A673 (cell line): ENCODE measurements at places on chromosomes 13 and 19.
A peak's percentile ranks its signal among the peaks of the same experiment; 100 is the strongest.

DNA sequence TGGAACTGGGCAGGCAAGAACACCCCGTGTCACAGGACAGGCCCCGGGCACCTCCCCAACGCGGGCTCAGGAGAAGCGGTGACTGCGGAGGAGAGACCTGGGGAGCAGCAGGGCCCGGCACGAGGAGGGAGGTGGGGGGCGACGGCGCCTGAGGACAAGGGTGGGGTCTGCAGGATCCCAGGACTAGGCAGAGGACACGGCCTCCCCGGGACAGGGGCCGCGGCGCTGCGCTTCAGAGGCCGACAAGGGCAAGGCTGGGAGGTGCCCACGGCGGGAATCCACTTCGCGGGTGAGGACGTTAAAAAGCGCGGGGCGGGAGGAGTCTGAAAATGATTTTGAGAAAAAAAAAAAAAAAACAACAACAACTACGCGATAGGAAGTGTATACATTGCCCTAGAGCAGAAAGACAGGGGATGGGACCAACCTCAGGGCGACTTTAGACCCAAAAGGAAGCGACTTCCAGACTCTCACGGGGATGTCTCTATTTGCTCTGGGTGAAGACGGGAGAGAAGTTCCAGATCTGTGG is 44.9 kb downstream of the ZNF611 start:
- H3K4me3 ChIP-seq = peak overlapping the region; percentile 67
- H3K27ac ChIP-seq = peak overlapping the region; percentile 67
- H3K27me3 ChIP-seq = no peaks in the 10 kb centered on the region
- no peak for DNase-seq

GRCh38 chr13:66377569-66377968 is 852.6 kb downstream of the PCDH9 start:
- H3K27me3 ChIP-seq = no peaks in the 10 kb centered on the region
- DNase-seq = no peak
- H3K36me3 ChIP-seq = no peaks in the 10 kb centered on the region
- no peaks in the 10 kb centered on the region for H3K4me1 ChIP-seq

DNA sequence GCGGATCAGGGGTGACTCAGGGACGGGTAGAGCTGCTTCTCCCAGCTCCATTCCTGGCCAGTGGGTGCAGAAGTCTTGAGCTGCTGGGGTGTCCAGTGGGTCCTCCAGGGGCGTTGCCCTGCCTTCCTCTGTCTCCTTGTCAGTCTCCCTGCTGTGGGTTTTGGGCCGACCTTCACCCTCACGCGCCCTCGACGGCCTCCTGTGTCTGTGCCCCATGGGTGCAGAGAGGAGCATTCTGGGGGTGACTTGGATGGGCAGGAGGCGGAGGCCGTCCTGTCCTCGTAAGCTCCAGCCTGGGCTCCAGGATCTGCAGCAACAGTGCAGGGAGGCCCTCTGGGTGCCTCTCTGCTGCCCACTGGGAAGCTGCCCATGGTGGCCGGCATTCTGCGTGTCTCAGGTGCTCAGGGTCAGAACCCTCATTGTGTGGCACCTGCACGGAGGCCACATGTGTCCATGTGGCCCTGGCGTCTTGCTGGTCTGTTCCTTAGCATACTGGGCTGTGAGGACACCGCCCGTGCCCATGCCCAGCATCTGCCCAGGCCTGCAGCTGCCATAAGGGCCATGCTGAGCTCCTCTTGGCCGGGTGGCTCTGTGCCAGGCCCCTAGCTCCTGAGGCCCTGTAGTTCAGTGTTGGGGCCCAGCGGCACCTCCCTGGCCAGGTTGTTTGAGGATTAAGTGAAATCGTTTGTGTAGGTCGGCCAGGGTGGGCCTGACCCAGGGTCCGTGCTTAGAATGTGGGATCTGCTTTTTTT is 17.3 kb downstream of the DOT1L start:
- H3K36me3 ChIP-seq = peaks cover 17% of the 10 kb centered on the region
- no peak overlapping the region for H3K27ac ChIP-seq
- no peak for DNase-seq
- no peak overlapping the region for H3K4me3 ChIP-seq

DNA sequence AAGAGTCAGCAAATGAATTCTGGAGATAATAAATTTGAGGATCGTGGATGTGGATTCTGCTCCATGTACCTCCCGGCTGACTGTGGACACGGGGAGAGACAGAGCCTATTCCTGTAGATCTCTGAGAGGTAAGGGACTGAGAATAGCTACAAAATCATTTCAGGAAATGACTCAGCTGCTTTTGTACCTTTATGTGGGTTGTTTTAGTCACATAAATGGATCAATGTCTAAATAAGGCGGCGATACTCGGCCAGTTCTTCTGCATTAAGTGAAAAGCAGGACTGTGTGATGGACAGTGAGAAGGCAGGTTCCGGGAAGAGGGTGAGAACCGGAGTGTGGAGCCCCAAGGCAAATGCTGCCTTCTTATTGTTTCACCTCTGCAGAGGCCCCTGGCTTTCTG is 128.1 kb downstream of the EFNB2 start:
- no peak overlapping the region for H3K4me3 ChIP-seq
- no peak overlapping the region for H3K27ac ChIP-seq
- H3K4me1 ChIP-seq = no peaks in the 10 kb centered on the region
- DNase-seq = no peak
- H3K36me3 ChIP-seq = no peaks in the 10 kb centered on the region
- peaks cover under 1% of the 10 kb centered on the region for H3K27me3 ChIP-seq

DNA sequence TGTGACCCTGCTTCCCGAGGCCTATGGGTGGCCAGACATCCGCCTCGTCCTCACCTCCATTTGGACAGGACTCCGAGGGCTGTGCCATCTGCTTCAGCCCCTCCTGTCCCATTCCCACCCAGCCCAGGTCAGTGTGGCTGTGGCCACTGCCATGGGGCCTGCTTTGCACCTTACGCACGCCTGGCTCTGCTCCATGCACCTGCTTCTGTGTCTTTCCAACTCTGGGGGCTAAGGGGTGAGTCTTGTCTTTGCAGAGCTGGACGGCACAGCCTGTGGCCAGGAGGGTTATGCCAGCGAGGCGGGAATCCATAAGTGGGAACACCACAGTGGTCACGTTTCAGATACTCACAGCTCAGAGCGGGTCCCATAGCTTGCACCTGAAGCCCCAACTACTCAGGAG is 5.2 kb upstream of the ZNF554 start:
- DNase-seq = no peak
- H3K27me3 ChIP-seq = no peaks in the 10 kb centered on the region
- H3K4me1 ChIP-seq = no peaks in the 10 kb centered on the region
- H3K4me3 ChIP-seq = no peak overlapping the region
- H3K27ac ChIP-seq = no peak overlapping the region

- H3K27me3 ChIP-seq = no peaks in the 10 kb centered on the region
- H3K4me1 ChIP-seq = peaks cover 30% of the 10 kb centered on the region
- H3K36me3 ChIP-seq = peaks cover 8% of the 10 kb centered on the region
Measured at GRCh38 chr19:1237754-1238368, at the start of gene CBARP. CBARP (minus strand) TSS chr19:1238005; CDS start chr19:1236100, 1,905 bp downstream.

DNA sequence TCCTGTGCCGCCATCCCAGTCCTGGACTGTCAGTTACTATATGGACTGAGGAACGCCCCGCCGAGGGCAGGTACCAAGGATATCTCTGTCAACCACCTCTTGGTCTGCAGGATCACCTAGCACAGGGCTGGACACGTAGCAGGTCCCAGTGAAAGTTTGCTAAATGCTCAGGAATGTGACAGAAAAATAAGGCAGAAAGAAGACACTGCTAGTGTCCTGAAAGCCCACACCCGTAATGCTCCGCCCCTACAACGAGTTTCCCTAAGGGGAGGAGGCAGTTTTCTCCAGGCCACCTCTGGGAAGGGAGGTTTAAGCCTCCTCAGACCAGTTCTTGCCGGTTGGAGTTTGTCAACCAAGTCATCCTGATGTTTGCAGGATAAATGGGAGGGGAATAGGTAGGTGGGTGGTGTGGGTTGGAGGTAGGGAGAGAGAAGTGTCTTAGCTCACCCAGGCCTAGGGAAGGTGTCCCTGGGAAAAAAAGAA is 1.7 kb upstream of the SERTAD3 start:
- peaks cover 22% of the 10 kb centered on the region for H3K4me1 ChIP-seq
- H3K27me3 ChIP-seq = no peaks in the 10 kb centered on the region
- peaks cover 16% of the 10 kb centered on the region for H3K36me3 ChIP-seq

DNA sequence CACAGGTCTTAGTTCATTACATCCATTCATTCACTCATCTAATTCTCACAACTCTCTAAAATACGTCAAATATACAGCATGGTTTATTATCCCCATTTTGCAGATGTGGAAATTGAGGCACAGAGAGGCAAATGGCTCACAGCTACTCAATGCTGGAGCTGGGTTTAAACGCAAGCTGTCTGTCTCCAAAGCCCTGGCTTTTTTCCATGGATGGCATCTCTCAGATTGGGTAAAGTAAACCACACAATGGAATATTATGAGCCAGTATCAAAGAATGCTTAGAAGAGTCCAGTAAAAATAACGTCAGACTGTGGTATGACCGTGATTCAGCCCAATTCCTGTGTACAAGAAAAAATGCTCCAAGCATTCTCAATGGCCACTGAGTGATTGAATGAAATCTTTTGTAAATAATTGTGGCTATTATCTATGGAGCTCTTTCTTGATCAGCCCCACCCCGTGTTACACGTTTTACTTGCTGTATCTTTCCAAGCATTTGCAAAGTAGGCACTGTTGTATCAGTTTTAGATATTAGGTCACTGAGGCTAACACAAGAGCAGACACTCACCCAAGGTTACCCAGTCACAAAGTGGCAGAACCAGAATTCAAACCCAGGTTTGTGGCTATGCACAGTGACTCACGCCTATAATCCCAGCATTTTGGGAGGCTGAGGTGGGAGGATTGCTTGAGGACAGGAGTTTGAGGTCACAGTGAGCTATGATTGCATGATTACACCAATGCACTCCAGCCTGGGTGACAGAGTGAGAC is 5.5 kb upstream of the ACP7 start:
- H3K36me3 ChIP-seq = no peaks in the 10 kb centered on the region
- peaks cover 23% of the 10 kb centered on the region for H3K27me3 ChIP-seq
- no peaks in the 10 kb centered on the region for H3K4me1 ChIP-seq
- H3K27ac ChIP-seq = no peak overlapping the region
- no peak for DNase-seq

DNA sequence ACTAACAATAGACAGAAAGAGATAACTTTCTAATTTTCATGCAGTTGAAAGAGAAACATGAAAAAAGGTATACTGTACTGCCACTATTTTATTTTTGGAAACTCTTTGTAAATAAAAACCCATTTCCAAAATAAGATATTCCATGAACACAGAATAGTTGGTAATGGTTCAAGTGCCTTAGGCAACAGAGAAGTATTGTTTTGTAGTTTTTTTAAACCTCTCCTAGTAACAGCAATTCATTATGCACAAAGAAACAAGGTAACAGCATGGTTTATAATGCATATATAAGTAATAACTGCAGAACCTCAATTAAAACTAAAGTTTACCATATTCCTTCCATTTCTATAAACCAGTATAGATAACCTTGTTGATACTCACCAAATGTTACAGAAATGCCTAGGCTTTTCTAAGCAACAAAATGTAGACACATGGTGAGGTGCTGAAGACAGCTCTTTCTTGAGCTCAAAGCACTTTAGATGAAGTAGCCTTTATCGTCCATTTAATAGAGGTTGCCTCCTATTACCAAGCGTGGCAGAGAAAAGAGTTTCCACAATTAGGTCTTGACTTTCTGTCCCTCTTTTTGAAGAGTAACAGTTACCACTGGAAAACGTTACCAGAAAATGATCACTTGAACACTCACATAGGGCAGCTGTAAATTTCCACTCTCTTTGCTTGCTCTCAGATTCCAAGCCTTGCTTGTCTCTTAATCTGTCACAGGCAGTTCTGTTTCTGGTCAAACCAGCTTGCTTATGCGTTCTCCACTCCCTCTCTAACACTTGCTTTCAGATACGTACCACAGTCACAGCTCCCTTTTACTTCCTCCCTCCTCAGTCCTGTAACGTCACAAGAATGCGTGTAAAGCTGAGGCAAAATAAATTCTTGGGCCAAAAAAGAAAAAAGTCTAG is 42.9 kb downstream of the CAB39L start:
- H3K4me1 ChIP-seq = no peaks in the 10 kb centered on the region
- no peak overlapping the region for H3K27ac ChIP-seq
- no peak for DNase-seq
- no peaks in the 10 kb centered on the region for H3K36me3 ChIP-seq
- H3K4me3 ChIP-seq = no peak overlapping the region

DNA sequence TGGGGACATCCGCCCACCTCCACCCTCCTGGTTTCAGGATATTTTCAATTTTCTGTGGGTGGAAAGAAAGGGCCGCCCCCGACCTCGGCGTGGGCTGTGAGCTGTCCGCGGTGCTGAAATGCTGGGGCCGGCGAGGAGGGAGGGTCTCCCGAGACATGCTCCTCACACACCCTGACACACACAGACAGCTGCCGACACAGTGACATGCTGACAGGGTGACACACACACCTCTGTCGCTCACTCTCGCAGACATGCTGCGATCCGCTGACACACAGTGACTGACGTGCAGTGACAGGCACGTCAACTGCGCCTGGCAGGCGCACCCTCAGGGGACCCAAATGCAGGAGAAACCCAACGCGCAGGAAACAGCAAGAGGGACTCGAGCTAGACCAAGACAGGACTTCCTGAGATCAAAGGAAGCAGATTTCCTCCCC is 25.1 kb upstream of the MEIS3 start:
- H3K27me3 ChIP-seq = peaks cover 7% of the 10 kb centered on the region
- H3K27ac ChIP-seq = no peak overlapping the region
- DNase-seq = peak; percentile 39
- peaks cover 17% of the 10 kb centered on the region for H3K4me1 ChIP-seq
- no peak overlapping the region for H3K4me3 ChIP-seq

DNA sequence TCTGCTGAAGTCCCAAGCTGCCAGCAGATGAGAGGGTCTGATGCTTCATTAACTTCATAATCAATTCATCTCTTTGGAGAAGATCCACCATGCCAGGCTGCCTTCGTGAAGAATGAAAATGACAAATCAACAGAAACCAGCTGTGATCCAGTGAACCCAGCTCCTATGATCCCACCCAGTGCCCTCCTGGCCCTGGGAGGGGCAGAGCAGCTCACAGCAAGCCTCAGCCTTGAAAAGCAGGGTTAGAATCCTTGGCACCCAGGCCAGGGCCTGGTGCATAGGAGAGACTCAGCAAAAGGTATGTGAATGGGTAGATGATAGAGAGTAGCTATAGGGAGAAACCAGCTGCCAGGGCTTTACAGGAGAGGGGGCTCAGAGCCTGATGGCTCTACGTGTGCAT is 43.6 kb upstream of the UQCRFS1 start:
- no peak overlapping the region for H3K27ac ChIP-seq
- DNase-seq = no peak
- no peak overlapping the region for H3K4me3 ChIP-seq
- H3K27me3 ChIP-seq = no peaks in the 10 kb centered on the region

- H3K27ac ChIP-seq = no peak overlapping the region
- no peaks in the 10 kb centered on the region for H3K27me3 ChIP-seq
- H3K4me1 ChIP-seq = no peaks in the 10 kb centered on the region
- no peak for DNase-seq
- H3K36me3 ChIP-seq = no peaks in the 10 kb centered on the region
Measured at GRCh38 chr13:50629966-50630365, 213.5 kb downstream of the DLEU7 start.

GRCh38 chr19:18090545-18091216 is 3.9 kb upstream of the IL12RB1 start:
- no peaks in the 10 kb centered on the region for H3K36me3 ChIP-seq
- no peaks in the 10 kb centered on the region for H3K4me1 ChIP-seq
- no peak overlapping the region for H3K4me3 ChIP-seq

DNA sequence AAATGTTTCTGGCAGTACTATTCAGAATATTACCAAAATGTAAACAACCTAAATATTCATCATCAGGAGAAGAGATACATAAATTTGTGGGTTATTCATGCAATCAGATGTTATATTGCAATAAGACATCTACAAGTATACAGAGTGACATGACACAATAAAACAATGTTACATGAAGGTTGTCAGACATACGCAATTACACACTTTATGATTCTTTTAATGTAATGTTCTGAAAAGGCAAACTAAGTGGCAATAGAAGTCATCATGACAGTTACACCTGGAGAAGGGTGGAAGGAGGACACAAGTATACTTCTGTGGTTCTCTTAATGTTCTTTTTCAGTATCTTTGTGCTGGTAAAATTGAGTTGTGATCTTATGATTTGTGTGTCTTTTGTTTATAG is 95.8 kb upstream of the PRR20A start:
- no peak overlapping the region for H3K4me3 ChIP-seq
- H3K4me1 ChIP-seq = peaks cover 5% of the 10 kb centered on the region
- no peaks in the 10 kb centered on the region for H3K27me3 ChIP-seq
